ENCODE measurements at places on chromosomes 7 and 10. TPM values are rescaled to one million over a fixed set of nuclear protein-coding genes. Genes with fewer than 3 reads are reported as not detected.

GRCh38 chr10:4809156-4809555 lies 16.9 kb upstream of the AKR1E2 start:
- H3K27me3 ChIP-seq, result no peaks in the 10 kb centered on the region
- H3K4me1 ChIP-seq, result no peaks in the 10 kb centered on the region
- H3K4me3 ChIP-seq, result no peak overlapping the region
- DNase-seq, result no peak
- no peak overlapping the region for H3K27ac ChIP-seq

DNA sequence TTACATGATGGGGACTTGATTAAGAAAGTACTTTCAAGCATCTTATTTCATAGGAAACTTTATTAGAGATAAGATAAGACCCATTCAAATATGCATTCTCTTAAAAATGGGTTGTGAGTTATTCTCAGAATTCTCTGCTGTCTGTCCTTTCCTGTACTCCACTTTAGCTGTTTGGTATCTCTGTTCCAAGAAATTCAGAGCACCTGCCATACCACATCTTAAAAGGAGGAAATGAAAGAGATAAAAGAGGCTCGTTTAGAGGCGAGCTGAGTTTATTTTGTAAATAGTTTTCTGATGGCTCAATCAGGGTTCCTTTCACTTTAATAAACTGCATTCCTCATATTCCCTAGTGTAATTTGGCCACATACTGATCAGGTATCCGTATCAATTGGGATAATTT lies 87.2 kb downstream of the MDFIC start:
- no peak for DNase-seq
- no peaks in the 10 kb centered on the region for H3K4me1 ChIP-seq
- H3K4me3 ChIP-seq, result no peak overlapping the region

DNA sequence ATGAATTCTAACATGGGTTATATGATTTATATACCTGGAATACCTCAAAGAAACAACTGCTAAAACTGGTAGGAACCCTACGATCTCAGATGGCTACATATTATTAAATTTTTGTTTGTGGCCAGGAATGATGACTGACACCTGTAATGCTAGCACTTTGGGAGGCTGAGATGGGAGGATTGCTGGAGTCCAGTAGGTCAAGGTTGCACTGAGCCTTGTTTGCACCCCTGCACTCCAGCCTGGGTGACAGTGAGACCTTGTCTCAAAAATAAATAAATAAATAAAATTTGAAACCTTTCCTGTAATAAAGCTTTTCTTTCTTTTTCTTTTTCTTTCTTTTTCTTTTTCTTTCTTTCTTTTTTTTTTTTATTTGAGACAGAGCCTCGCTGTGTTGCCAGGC lies 61.2 kb downstream of the MPLKIP start:
- DNase-seq, result no peak
- H3K4me1 ChIP-seq, result no peaks in the 10 kb centered on the region
- H3K4me3 ChIP-seq, result no peak overlapping the region
- H3K27ac ChIP-seq, result no peak overlapping the region
- peaks cover 2% of the 10 kb centered on the region for H3K36me3 ChIP-seq

CARD11 gene
- total RNA-seq, result 4.2 TPM

IGFBP1 gene
- total RNA-seq, result not detected

All from Peyer's patch (tissue), 4 donors.